Right cardiac atrium (tissue), 5 donors: ENCODE measurements at places on chromosomes 11 and 22.

DNA sequence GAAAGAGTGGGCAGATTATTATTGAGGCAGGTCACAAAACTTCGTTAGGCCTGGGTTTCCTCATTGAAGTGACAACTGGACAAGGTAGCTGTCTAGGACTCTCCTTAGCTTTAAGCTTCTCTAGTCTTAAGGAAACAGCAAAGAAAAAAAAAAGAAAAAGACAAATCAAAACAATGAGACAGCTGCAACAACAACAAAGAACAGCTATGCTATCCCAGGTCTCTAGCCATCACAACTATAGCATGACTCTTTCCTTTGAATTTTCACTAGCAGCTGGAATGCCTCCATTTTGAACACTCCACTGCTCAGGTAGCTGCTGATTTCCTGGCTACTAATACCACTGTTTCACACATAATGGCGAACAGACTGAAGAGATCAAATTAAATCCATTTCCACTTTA, 302.4 kb upstream of the SORL1-AS1 start:
- DNase-seq, result no peak

- no peak for DNase-seq
Observed at GRCh38 chr11:121437686-121438078, 14.4 kb upstream of the SORL1 start.

- no peak for DNase-seq
Observed at GRCh38 chr11:1106387-1106786, 31.7 kb downstream of the MUC2 start.

DNA sequence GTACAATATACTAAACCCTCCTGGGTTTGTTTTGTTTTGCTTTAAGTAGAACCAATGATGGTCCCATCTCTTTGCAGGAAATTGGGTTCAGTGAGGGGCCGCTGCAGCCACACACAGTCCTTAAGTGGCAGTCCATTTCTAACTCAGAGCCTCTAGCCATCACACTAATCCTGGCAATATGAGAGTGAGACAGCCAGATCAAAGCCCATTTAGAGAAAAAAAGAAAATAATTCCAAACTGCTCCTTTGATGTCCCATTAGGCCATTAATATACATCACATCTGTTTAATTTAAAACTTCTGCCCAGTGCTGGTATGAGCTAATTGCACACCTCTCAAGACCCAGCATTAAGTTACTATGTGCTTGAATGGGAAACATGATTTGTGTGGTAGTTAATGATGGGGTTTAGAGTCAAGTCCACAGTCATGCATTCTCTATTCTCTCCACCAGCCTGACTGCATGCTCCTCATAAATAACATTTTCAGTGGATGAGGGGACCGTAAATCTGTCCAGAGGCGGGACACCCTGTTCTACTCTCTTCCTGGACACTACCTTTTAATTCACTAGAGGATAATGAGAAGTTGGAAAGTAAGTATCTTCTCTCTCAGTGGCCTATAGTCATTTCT, 53.8 kb upstream of the BIRC3 start:
- DNase-seq, result no peak

GRCh38 chr22:18005201-18005926, 19.0 kb downstream of the MICAL3 start:
- DNase-seq, result no peak
